ENCODE measurements at places on chromosomes 13 and 19.

- DNase-seq, result no peak
These were observed 1.3 kb downstream of the GADD45B start for GRCh38 chr19:2477141-2477710.

DNA sequence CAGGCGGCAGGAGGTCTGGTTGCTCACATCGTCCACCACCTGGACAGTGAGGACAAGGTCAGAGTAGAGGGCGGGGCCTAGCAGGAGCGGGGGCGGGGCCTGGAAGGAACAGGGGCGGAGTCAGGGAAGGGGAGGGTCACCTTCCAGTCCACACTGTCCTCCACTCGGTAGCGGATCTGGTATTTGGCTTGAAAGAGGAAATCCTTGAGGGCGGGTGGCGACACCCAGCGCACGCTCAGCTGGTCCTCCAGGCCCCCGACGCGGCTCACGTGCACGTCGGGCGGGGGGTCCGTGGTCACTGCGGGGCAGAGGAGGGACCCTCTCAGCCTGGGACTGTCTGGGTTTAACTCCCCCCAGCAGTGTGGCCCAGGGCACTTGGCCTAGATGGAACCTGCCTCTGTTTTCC, 8.2 kb downstream of the REX1BD start:
- no peak for DNase-seq

DNA sequence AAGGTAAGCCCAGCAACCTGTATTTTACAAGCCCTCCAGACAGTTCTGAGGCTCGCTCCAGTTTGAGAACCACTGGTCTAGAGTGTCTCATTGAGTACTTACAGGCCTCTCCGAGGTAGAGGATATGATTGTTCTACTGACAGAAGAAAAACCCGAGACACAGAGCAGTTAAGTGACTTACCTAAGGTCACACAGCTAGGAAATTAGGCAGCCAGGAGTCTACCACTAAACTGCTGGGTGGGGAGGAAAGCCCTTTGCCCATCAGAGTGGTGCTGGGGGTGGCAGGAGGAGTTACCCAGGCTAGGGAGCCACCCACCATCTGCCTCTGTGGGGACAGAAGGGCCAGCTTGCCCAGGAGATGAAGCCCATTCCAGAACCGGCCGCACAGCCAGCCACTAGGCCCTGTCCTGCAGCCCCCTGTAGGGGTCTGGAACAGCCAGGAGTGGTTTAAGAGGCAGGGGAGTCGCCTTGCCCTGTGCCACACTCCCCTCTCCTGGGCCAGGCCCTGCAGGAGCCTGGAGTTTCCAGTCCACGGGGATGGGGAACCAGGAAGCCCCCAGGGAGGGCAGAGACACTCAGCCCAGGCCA, 703 bp downstream of the RASGRP4 start:
- DNase-seq, result no peak

GRCh38 chr13:111270765-111271698, 49.4 kb upstream of the TEX29 start:
- no peak for DNase-seq

DNA sequence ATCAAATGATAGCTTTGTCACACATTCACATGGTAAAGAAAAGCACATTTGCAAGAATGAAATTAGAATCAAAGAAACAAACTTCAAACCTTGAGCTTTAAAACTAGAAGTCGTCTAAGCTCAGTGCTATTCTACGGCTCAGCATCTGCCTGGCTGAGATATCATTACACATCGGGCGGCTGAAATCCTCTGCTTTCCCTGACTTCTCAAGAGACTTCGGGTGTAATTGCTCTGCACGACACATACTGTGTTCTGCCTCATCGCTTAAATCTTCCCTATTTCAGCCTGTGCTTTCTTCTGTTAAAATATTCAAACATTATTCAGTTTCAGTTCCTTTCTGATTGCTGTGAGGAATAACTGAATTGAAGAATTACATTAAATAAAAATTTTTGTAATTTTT, 265.3 kb downstream of the NALCN start:
- no peak for DNase-seq

- DNase-seq, result no peak
These were observed 24.2 kb downstream of the VRK3 start for GRCh38 chr19:50000841-50001557.

DNA sequence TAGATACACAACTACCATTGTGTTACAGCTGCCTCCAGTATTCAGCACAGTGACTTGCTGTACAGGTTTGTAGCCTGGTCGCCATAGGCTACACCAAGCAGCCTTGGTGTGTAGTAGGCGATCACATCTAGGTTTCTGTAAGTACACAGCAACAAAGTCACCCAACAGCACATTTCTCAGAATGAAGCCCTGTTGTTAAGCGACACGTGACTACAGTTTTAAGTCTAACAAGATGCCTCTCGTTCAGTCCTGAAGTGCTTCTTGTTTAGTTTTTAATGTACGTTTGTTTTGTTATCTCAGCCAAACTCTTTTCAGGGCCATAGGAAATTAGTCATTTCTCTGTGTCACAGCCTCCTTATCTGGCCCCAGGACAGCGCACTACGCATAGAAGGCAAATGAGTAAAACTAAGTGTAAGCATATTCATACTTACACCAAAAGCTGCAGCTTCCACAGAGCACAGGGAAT, 50.0 kb upstream of the GPR183 start:
- no peak for DNase-seq

DNA sequence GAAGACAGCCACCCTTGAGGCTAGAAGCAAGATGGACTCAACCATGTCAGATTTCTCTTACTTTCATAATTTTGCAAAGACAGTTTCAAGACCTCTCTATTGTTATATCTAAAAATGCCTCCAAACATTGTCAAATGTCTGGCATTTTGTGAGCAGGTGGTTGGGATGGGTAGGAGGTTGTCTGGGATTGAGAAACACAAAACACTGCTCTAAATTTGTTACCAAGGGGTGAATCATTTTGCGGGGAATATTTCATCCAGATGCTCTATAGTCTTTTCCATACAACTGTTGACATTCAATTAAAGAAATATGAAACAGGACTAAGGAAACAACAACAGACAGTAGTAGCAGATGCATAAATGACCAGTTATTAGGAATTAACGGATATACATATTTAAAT, 208.2 kb downstream of the ITGBL1 start:
- DNase-seq, result no peak

- no peak for DNase-seq
These were observed 1.2 kb downstream of the CCDC70 start for GRCh38 chr13:51862957-51863356.

- no peak for DNase-seq
These were observed 335.2 kb downstream of the SLITRK1 start for GRCh38 chr13:83547043-83547442.

- no peak for DNase-seq
These were observed 1.9 kb upstream of the ITM2B start for GRCh38 chr13:48231080-48231479.
